ENCODE measurements at places on chromosomes 16 and 17. TPM values are rescaled to one million over a fixed set of nuclear protein-coding genes. Genes with fewer than 3 reads are reported as not detected.

Gene SOX9
- 20.7 TPM for total RNA-seq

Gene PROCA1
- total RNA-seq = 3.4 TPM

Gene PRR35
- not detected for total RNA-seq

Gene PPY
- not detected for total RNA-seq

Gene GPR179
- total RNA-seq = 0.74 TPM

Gene KRTAP9-3
- not detected for total RNA-seq

Gene HOXB13
- total RNA-seq = not detected

Gene UBTF
- 61.2 TPM for total RNA-seq

Gene SLC38A8
- total RNA-seq = not detected

Gene VMO1
- total RNA-seq = 0.25 TPM

Gene MEIOC
- total RNA-seq = 0.25 TPM

Gene COPZ2
- total RNA-seq = 2.0 TPM

Gene EXOC7
- 86.8 TPM for total RNA-seq

Gene ZNF500
- 8.1 TPM for total RNA-seq

Gene CNGB1
- 0.49 TPM for total RNA-seq

Gene GNGT2
- 0.25 TPM for total RNA-seq

Gene LHX1
- total RNA-seq = under 0.01 TPM

Gene CHST4
- under 0.01 TPM for total RNA-seq

Gene UMOD
- not detected for total RNA-seq

Gene LDAF1
- total RNA-seq = 56.1 TPM

Gene CAMKK1
- 5.7 TPM for total RNA-seq

Gene GFAP
- 299 TPM for total RNA-seq

Gene NOG
- 5.4 TPM for total RNA-seq

Gene NOS2
- 0.49 TPM for total RNA-seq

Gene ABCC6
- total RNA-seq = 0.74 TPM

Gene KRT32
- not detected for total RNA-seq

Gene EPX
- not detected for total RNA-seq

Gene CEMP1
- total RNA-seq = not detected

Gene TMEM92
- total RNA-seq = not detected

Gene TMC8
- 0.49 TPM for total RNA-seq

Gene TBC1D3C
- under 0.01 TPM for total RNA-seq

Gene ADAM11
- 14.3 TPM for total RNA-seq

Gene GAST
- total RNA-seq = not detected

Gene CA4
- 2.5 TPM for total RNA-seq

All from temporal lobe (tissue), 4 donors.